ENCODE measurements at places on chromosomes 4 and X. TPM values are rescaled to one million over a fixed set of nuclear protein-coding genes. Genes with fewer than 3 reads are reported as not detected.

Gene RPL10
- 5,663 TPM for total RNA-seq

Gene PLXNA3
- total RNA-seq: 14.6 TPM

Gene HGFAC
- 0.14 TPM for total RNA-seq

Gene BEX1
- total RNA-seq: not detected

Gene TCEAL2
- not detected for total RNA-seq

All from A549 treated with AZD2906 at 1 μM for 4 hours (cell line).